Substantia nigra (tissue), 51 donors: ENCODE measurements at places on chromosomes 2 and 18.

DNA sequence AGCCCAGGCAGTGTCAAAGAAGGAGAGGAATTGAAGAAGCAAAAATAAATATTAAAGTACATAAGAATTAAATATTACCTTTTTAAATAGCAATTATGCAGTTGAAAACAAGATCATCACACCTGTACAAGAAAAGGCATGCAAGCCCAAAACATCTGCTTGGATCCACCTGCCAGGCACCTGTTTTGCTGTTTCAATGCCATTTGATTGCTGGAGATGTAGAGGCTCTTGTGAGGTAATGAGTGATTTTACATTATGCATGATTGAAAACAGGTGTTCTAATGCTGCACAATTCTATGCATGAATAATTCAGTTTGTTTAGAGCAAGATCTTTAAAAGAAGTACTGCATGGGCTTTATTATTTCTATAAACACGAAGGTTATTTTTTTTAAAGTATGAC is 700.6 kb upstream of the ZEB2 start:
- no peak for DNase-seq

- no peak for DNase-seq
Observed at GRCh38 chr2:9392898-9393765, 30.2 kb downstream of the ITGB1BP1 start.

- DNase-seq, result no peak
Observed at GRCh38 chr2:148726228-148726627, 81.7 kb downstream of the EPC2 start.

DNA sequence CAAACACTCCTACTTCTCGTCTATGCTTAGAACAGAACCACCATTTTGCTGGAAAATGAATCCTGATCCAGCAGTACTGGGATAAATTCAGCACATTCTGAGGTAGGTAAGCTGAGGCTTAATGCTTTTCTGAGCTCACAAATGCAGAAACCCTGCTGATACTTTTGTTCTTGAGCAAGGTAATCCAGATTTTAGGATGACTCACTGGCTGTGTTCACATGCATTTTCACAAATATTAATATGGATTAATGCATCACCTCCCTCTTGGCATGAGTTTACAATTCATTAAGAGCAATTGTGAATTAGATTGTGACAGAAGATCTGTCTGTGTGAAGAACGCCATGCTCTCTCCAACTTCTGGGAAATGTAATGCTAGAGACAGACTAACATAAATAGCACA is 42.2 kb downstream of the RAD51AP2 start:
- DNase-seq, result no peak

DNA sequence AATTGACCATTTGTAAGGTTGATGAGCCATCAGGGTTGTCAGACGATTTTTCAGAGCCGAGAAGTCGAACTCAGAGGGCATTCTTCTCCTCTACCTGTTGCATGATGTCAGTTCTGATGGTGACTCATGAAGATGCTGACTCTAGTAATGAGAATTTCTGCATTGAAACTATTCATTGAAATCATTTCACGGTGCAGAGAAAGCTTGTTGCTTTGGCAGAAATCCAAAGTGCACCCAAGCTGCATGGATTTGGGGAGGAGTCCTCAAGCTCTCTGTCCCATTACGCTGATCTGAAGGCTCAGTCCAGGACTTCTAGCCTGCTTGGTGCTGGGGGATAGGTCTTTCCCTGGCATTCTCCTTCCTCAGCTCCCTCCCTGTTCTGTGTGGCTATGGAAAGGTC is 125.7 kb upstream of the PXDN start:
- no peak for DNase-seq

DNA sequence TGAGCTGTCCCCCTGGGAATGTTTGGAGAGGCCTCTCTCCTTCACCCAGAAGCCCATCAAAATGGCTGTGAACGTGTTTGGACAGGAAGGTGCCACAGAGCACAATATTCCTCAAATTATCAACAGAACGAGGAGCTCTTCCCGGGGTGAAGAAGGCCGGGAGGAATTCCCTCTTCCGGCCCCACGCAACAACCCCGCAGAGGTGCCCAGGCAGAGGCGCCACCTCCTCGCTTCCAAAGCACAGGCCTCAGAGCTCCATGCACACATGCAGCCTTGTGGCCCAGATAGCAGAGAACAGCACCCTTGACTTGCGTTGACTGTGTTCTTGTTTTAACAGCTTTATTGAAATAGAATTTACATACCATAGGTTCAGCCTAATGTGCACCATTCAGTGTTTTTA is 152.5 kb upstream of the SALL3 start:
- no peak for DNase-seq

GRCh38 chr2:137185378-137186078 is 420.2 kb downstream of the THSD7B start:
- DNase-seq, result no peak

DNA sequence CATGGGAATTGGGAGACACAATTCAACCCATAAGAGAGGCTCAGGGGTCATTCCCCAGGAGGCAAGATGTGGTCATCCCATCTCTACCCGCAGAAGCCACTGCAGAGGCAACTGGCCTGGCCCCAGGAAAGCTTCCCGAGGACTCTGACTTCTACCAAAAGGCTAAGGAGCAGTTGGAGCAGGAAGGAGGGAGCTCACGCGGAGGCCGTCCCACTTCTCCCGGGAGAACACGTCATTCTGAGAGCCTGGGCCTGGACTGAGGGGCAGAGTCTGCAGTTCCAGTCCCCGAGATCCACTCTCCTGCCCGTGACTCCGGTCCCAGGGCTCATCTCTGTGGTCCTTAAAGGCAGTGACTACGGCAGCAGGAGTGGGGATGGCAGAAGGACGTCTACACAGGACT is 69.0 kb upstream of the TAF1B start:
- DNase-seq, result no peak

GRCh38 chr2:233289648-233290047 is 18.0 kb upstream of the SAG start:
- no peak for DNase-seq

- DNase-seq, result no peak
Observed at GRCh38 chr2:233832414-233832813, 21.9 kb downstream of the HJURP start.

GRCh38 chr18:73838107-73838506 is 309.5 kb downstream of the FBXO15 start:
- DNase-seq, result no peak

DNA sequence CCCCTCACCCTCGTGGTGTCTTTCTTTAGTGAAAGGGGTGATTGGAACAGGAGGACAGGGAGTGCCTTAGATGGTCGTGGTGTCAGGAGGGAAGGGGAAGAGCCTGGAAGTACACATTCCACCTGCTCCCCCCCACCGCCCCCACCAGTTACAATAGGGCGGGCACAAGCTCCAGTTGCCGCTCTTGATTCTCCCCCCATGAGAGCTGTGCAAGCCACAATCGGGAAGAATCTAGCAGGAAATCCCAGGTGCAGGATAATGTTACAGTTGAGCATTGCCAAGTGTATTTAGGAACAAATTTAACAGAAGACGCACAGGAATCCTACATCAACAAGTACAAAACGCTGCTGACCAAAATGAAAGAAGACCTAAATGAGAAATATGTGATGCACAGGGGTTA is 73.6 kb downstream of the ASAP2 start:
- no peak for DNase-seq

GRCh38 chr2:99084256-99084655 is 57.3 kb upstream of the C2orf15 start:
- DNase-seq, result no peak

DNA sequence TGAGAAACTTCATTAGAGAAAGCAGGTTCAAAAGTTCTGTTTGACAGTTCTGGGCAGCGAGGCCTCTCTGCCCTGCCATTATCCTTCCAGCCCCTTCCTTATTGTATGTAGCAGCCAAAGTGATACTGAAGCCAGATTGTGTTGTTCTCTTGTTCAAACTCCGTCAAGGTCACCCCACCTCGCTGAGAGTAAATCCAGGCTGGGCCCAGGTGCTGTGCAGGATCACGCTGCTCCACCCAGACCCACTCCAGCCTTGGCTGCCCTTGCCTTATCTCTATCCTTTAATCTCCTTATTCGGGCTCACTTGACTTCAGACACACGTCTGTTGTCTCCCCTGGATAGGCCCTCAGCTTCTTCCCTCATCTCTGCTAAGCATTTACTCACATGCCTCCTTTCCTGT is 196.1 kb downstream of the CPS1 start:
- no peak for DNase-seq

DNA sequence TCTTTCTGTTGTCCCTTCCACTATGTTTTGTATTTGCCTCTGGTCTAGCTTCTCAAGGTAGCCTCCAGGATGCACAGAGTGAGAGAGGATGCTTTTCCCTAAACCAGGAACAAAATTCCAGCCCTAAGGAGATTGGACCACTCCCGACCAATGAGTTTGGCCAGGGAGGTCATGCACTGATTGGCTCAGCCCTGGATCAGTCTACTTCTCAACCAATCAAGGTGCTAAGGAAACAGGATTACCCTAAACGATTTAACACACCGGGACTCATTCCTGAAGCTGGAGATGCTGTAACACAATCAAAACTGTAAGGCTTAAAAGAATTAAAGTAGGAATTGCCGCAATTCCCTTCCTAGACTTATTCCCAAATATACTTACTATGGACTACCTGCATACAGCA is 34.2 kb upstream of the NR4A2 start:
- no peak for DNase-seq

DNA sequence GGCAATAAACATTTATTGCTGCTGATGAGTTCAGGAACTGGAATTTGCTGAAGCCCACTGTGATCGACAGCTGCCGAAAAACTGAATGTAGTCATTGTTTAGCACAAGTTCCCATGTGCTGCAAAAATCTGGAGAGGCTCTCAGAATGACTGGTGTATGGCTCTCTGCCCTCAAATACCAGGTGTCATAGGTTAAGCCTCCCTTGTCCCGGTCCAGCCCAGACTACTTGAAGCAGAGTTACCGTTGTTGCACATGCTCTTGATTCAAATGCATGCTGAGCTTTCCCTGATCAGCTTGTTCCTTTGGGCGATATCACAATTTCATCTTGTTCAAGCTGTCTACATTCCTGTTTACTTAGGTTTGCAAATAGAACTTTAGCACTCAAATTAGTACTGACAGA is 625.2 kb downstream of the CPS1 start:
- DNase-seq, result no peak

DNA sequence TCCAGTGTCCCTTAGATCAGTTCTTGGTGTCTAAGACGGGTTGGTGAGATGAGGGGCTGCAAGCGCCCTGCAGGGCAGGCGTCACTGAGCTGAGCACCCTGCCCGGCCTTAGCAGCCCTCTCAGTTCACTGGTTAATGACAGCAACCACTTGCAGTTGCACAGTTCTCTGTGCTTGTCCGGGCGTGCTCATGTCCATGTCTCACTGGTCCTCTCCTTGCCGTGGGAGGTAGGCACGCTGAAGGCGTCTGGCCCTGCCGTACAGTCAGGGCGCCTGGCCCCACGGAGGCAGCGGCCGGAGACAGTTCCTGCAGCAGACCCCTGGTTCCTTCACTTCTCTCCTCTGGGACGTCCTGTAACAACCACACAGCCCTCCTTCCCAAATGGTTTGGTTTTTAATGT is 75.3 kb downstream of the ARHGEF4 start:
- DNase-seq, result no peak

DNA sequence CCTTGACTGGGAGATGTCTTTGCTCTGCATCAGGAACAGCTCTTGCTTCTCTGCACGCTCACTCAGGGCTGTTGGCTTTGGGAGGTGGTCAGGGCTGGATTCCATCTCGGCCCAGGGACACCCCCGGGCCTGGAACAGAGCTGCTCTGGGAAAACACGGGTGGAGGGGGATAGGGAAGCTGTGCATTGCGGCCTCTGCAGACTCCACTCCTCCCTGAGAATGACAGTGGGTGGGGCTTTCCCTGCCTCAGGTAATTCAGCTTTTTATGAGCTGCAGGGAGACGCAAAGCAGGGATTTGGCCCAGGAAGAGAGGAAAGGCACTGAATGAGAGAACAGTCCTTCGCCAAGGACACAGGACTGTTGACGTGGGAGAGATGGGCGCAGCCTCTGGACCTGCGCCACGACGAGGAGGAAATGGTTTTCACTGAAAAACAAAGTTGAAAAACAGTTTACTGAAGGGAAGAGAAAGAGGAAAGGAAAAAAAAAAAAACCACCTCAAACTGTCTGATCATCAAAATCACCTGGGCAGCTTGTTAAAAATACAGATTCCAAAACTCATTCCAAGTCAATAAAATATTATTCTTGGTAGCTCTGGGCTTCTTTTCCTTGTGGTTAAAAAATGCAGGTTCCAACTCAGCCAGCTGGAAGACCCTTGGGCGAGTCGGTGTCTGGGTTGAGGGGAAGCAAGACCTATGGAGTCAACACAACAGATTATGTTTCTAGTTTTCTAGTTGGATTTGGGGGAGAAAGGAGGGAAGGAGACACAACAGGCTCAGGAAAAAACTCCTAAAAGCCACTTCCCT is 194.0 kb downstream of the ZFP36L2 start:
- no peak for DNase-seq

DNA sequence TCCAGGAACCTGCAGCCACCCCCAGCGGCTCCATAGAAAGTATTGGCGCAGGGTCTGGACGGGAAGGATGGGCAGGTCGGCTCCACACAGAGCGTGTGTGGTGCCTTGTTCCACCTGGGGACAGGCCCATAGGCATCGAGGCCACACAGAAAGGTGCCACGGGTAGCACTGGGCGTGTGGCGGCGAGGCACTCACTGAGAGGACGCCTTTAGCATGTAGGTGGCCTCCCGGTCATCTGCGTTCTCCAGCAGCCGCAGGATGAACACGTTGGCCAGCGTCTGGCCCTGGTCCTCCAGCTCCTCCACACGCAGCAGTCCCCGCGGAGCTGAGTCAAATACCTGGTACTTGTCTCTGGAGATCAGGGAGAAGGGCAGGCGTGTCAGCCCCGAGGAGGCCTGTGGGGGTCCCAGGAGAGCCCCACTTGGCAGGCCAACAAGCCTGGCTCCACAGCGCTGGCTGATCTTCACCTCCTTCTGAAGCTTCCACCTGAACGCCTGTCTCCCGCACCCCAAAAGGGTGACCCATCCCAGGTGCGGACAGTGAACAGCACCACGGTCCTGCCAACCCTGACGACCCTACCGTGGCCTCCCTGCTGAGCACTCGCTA is 13.2 kb downstream of the SNORC start:
- DNase-seq, result no peak

GRCh38 chr18:76042511-76042910 is 452.5 kb downstream of the ZNF516 start:
- DNase-seq, result no peak

GRCh38 chr2:147242445-147242844 is 602.4 kb upstream of the ACVR2A start:
- DNase-seq, result no peak

DNA sequence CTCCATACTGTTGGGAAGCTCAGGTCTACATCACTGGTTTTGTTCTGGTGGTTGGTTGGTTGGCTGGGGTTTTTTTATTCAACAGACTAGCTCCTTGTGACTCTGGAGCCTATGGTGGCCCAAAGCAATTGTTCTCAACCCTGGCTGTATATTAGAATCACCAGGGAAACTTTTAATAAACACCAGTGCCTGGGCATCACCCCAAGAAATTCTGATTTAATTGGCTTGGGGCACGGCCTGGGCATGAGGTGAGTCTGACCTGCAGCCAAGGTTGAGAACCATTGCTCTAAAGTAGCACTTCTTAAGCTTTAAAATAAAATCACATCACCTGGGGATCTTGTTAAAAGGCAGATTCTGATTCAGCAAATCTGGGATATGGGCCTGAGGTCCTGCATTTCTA is 184.1 kb downstream of the C1D start:
- peak; percentile 11 for DNase-seq
